Kidney capillary endothelial cell (primary cell): ENCODE measurements at places on chromosomes 11 and 22.

DNA sequence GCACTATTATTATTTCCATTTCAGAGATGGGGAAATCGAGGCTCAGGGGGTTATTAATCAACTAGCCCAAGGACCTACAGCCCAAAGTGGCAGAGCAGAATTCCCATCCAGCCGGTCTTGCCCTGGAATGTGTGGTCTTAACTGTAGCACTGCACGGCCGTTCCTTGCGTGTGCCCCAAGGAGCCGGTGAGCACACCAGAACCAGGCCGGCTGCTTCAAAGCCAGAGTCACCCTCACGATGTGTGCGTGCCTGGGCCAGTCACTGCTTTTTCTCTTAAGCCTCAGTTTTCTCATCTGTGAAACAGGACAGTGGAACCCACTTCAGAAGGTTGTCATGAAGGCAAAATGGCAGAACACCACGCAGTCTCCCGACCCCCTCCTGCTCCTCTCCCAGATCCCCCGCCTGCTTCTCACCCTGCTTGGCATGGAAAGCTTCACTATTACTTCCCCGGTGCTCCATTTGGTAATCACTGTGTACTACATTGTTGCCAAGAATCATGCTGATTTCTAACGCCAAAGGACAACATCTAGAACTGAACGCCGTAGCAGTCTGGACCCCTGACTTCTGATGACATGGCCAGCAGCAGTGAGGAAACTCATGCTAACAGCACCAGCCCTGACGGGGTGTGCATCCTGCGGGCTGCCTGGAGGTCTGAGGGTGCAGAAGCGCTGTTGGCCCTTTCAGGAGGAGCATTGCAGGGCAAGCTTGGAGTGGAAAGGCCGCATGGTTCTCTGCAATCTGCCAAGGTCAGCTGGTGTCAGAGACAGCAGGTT, 106.8 kb upstream of the B3GAT1 start:
- no peak for DNase-seq

GRCh38 chr11:10205928-10206327, 88.1 kb downstream of the SBF2 start:
- DNase-seq = no peak

DNA sequence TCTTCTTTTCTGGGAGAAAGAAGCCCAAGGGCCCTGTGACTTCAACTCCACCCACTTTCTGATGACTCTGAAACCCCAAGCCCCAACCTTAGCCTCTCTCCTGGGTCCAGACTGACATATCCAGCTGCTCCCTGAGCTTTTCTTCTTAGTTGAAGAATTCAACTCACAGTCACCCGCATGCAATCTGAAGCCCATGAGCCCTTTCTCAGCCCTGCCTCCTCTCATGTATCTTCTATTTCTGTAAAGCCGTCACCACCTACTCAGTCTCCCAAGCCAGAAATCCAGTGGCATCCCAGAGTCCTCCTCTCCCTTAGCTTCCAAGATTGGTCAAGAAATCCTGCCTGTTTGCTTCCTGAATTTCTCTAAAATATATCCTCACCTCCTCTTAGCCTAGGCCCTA, 7.1 kb upstream of the TMA7B start:
- DNase-seq = no peak

DNA sequence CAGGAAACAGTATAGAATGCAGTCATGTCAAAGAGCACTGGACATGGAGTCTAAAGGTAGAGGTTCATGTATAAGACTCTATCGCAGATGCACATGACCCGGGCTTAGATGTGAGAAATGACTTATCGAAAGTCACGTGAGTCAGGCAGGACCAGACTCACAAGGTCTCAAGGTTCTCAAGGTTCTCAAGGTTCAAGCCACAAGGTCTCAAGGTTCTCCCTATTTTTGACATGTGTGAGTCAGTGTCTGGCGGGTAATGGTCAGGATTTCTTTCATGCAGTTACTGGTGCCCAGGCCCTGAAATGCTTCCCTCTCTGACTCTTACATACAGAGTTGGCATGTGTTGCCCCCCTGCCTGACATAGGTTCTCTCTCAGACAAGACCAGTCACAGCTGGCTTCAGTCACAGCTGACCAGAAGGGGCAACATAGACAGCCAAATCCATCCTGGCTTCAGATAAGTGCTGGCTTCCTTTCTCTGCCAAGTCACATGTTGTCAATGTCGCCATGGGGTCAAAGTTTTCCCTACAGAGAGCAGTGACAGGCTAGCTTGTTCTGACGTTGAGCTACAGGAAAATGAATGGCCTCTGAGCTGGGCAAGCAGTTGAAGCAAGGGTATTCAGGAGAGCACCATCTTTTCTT, 10.1 kb downstream of the CSRP3 start:
- no peak for DNase-seq

GRCh38 chr11:14577292-14577691, 57.1 kb upstream of the PSMA1 start:
- no peak for DNase-seq

GRCh38 chr11:41050791-41051190, 408.7 kb downstream of the LRRC4C start:
- no peak for DNase-seq

- no peak for DNase-seq
Measured at GRCh38 chr11:69985641-69986439, 92.3 kb upstream of the ANO1 start.

DNA sequence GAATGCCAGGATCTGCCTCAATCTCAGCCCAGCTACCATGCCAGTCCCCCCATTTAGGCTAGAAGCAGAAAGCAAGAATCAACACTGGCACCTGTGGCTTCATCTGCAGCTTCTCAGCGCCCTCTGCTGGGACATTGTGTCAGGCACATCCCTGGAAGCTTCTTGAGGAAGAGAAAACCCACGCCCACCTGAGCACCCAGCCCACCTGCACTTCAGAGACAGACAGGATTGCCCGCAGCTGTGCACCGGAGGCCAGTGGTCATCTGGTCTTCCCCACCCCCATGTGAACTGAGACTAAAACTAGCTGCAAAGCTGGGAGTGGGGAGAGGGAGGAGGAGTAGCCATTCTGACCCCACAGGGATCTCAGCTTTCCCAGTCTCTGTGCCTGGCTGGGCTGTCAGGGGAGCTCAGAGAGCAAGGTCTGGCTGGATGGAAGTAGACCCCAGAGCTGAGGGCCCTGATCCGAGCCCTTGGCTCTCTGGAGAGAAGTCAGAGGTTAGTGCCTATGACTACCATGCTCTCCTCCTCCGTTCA, 66.8 kb downstream of the FEZ1 start:
- peak; percentile 36 for DNase-seq

DNA sequence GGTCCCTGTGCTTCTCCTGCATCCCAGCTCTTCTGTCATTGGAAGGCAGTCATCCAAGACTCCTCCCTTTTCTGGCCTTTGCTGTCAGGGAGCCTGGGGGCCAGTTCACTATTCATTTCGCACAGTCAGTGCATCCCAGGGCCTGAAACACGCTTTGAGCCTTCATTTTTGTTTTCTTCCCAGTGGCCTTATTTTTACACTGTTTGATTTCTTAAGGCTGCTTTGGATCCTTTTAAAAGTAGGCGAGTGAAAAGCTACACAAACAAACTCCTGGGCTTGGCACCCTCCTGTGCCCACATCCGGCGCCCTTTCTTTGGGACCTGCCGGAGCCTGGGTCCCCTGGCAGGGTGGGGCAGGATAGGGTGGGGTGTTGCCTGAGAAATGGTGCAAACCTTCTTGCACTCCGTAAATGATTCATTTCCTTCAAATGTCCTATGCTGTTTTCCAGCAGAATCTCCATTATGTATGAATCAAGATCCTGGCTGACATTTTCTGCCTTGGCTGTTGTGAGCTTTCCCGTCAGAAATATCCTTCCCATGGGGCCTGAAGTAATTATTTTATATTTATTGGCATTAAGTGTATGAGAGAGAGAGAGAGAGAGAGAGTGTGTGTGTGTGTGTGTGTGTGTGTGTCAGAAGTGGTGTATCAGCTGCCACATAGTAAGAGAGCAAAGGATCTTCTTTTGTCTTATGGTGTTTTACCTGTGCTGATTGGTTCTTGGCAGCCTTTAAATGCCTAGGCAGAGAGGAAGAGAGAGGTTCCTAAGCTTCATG, 45.6 kb downstream of the BCR start:
- no peak for DNase-seq

- DNase-seq = no peak
Measured at GRCh38 chr22:46992121-46992731, 229.8 kb downstream of the TBC1D22A start.

DNA sequence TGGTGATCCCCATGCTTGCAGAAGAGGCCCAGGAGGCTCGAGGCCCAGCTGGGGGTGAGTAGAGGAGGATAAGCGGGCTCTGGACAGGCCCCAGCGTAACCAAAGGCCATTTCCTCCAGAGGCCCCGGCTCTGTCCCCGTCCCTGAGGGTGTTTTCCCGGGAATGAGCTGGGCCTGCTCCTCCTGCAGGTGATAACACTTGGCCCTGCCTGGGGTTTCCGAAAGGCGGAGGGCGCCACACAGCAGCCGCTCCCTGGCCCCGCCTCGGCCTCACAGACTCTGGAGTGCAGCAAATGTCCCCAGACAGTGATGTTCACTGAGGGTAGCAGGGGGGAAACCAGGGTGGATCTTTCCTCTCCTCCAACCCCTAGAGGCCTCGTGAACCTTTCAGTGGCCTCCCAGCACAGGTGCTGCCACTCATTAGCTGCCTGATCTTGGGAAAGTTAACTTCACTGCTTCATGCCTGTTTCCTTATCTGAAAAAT, 10.5 kb upstream of the MGAT3 start:
- DNase-seq = no peak

GRCh38 chr22:17109113-17109865, 11.9 kb downstream of the TMEM121B start:
- no peak for DNase-seq

- DNase-seq = no peak
Measured at GRCh38 chr11:95897731-95898130, 26.2 kb downstream of the MTMR2 start.

GRCh38 chr22:31828739-31829138, 74.9 kb downstream of the DEPDC5 start:
- DNase-seq = no peak
